Hypothalamus (tissue), 51 donors: ENCODE measurements at places on chromosomes 13 and 19.

DNA sequence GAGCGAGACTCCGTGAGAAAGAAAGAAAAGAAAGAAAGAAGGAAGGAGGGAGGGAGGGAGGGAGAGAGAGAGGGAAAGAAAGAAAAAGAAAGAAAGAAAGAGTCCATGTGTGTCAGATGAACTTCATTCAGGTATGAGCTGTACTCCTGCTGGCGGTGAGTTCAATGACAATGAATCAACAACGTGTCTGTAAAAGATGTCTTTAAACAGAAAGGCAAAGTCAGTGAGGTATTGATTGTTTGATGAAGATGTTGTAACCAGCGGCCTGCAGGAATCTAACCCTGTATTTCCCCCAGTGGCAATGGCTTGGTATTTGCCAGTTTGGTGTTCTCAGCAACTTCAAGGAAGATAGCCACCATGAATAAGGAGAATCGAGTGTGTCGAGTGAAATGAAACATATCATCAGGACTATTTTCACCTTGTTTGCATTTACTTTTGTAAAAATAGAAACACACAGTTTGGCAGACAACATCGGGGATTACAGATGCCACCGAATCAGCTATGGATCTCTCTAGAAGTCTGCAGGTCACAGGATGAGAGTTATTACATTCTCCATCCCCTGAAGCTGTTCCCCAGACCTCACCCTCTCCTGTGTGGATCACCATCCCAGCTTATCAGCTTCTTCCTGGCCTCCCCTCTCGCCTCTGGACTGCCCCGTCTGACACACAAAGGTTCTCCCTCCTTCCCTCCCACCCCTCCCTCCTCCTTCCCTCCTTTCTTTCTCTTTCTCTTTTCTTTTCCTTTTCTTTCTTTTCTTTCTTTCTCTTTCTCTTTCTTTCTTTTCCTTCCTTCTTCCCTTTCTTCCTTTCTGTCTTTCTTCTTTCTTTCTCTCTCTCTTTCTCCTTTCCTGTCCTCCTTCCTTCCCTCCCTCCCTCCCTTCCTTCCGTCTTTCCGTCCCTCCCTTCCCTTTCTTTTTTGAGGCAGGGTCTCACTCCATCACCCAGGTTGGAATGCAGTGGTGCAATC, 8.2 kb upstream of the SBK3 start:
- no peak for DNase-seq

DNA sequence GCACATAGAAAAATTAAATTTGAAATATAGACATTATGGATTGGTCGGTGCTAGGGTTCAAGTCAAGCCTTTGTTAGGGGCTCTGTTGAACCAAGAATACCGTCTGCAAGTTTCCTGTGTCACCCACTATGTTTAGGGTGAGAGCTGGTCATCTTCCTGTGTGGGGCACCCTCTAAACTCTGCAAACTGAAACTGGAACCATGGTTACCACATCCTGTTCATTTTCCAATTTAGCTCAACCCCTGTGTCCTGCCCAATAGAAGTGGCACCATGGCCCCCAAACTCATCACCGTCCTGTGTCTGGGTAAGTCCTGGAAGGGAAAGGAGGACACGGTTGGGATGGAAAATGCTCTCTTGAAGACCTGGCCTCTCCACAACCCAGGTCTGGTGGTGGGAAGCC, 29.9 kb downstream of the LAIR2 start:
- no peak for DNase-seq

DNA sequence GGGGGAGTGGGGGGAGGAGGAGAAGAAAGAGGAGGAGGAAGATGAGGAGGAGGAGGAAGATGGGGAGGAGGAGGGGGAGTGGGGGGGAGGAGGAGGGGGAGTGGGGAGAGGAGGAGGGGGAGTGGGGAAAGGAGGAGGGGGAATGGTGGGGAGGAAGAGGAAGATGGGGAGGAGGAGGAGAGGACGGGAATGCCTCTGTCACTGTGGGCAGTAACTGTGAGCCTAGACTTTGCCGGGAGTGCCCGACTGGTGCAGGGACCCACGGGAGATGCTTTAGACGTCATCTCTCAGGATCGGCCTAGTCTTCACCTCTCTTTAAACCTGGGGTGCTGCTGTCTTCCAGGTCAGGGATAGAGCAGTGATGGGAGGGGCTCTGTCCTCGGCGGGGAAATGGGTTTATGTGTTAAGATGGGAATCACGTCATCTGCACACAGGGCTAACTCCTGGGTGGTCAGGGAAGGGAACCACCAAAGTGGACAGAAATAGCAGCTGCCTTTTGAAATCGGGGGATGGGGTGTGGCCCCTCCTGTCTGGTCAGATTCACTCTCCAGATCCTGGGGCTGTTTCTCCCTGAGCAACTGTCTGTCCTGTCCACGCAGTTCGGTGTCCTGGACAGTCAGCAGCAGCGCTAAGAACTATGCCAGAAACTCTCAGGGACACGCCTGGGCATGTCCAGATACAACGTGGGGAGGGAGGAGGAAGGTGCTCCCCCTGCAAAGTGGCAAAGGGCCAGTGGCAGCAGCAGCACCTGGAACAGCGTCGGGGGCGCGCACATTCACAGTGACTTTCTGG, 26.9 kb downstream of the GAS6 start:
- DNase-seq: no peak

- no peak for DNase-seq
Observed at GRCh38 chr13:98216135-98216565, 39.1 kb upstream of the RNF113B start.

DNA sequence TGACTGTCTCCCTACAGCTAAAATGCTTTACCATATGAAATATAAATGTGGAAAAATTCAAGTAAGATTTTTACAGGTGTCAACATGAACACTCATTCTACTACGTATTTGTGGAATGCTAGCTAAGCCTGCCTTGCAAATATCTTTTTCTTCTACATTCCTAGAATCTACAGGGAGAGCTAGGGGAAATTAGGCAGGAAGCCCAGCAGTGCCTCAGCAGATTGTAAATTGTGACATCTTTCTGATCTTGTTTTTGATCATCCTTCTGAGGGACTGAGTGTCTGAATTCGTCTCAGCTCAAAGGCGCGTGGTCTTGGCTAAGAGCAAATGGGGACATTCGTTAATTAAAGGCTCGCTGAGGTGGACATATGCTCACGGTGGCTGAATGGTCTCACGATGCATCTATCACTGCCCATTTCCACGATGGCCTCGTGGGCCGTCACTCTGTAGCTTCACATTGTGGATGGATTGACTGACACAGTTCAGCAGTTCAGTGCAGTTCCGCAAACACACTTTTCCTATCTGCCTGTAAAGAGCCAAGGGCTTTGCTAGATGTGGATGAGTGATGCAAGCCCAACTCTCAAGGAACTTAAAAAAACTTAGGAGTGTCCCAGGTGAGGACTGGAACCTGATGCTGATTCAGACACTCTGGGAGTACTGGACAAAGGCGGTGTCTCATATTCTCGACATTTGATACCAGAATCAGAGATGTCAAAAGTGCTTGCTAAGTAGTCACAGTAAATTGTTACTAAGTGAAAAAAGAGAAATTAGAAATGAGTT, 562.5 kb downstream of the EFNB2 start:
- no peak for DNase-seq
